Fibroblast of the conjunctiva (primary cell): ENCODE measurements at places on chromosomes 7 and 10.

DNA sequence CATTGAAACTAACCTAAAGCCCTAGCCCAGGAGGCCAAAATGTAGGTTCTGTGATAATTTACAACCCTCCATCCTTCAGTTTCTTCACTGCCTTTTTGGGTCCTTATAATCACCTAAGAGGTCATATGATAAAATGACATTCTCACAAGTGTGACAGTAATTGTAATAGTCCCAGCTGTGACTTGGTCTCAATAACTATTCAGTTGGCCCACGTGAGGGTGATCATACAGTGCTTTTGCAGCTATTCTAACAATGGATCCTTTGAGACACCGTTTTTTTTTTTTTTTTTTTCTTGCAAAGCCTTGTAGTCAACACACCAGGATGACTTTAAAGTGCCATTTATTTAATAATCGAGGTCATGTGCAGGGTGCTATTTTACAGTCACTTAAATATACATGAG lies 760.0 kb downstream of the PHTF2 start:
- no peak for DNase-seq

GRCh38 chr7:29113384-29114102 lies 32.8 kb downstream of the CPVL start:
- no peak for DNase-seq

DNA sequence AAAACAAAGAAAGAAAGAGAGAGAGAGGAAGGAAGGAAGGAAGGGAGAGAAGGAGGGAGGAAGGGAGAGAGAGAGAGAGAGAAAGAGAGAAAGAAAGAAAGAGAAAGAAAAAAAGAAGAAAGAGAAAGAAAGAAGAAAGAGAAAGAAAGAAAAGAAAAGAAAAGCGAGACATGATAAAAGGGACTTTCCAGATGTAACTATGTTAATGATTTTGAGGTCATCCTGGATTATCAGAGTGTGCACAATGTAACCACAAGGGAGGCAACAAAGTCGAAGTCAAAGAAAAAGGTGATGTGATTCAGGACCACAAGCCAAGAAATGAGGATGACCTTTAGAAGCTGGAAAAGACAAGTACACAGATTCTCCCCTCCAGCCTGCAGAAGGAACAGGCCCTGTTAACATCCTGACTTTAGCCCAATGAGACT lies 48.9 kb upstream of the PAX2 start:
- no peak for DNase-seq

- DNase-seq: no peak
Observed at GRCh38 chr7:33701189-33701740, 204.1 kb upstream of the BMPER start.

DNA sequence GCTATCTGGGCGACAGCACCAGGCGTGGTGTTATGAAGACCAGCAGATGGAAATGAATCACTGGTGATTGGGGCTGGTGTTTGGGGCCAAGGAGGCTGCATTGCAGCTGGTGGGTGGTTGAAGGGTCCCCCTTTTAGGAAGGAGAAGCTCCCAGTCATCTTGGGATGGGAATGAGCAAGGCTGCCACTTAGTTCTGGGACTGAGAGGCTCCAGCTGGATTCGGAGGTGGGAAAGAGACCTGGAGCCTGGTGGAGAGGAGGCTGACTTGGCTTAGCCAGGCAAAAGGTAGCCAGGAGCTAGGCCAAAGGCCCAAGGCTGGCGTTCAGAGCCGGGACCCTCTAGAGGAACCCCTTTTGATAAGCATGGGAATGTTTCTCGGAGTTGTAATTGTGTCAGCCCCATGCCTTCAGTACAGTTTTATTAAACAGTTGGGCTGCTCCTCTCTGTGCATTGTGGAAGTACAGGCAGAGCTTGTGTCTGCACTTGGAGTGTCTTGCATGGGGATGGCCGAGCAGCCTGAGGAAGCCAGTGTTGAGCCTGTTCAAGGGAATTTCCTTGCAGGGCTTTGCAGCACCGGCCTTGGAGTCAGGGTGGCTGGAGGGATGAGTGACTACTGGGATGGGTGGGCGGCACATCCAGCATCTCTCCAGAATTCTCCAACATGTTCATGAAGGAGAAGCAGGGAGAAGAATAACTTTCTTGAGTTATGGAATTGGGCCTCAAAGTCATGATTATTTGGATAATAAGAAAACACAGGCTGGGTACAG lies 234.9 kb downstream of the BAMBI start:
- no peak for DNase-seq

DNA sequence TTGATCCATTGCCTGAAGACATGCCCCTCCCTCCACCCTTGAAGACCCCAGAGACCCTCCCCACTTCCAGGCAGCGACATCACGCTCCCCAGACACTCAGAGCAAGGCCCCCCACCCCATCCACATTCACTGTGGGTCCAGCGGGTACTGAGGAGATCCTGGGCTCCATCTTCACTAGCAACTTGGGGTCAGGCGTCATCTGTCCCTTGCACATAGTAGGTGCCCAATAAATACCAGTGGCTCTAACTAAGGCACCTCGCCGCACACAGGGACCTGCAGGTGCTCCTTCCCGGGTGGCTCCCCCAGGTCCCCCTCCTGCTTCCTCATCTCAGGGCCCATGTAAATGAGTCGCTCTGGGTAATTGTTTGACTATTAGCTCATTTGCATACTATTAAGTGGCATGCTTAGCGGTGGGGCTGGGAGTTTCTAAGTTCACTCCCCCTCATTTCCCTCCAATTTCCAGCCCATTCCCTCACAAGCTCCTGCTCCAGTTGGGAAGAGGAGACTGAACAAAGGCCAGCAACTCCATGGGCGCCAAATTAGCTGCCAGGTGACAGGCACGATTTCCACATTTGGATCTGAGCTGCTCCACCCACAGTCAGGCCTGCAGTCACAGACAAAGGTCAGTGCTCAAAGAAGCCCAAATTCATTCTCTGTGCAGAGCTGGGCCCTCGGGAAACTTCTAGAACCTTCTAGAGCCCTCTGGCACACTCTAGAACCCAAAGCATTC lies 29.7 kb downstream of the EBF3 start:
- DNase-seq: no peak

DNA sequence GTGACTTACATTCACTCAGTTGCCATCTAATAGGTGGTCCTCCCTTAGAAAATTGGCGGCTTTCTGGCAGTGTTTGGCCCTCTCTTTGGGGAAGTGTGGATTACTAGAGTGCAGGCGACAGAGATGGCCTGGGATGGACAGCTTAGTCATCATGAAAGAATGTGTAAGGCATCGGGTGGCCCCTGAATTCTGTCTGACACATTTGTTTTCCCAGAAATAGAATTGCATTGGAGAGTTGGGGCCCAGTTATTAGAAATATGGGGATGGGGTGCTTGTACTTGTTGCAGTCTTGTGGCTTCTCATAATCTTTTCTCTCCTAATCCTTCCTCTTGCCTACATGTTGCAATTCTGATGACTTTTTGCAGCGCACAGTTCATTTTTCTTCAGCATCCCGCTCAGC lies 13.8 kb downstream of the TCF7L2 start:
- no peak for DNase-seq

- DNase-seq: no peak
Observed at GRCh38 chr7:8125680-8126444, 136.1 kb downstream of the ICA1 start.

DNA sequence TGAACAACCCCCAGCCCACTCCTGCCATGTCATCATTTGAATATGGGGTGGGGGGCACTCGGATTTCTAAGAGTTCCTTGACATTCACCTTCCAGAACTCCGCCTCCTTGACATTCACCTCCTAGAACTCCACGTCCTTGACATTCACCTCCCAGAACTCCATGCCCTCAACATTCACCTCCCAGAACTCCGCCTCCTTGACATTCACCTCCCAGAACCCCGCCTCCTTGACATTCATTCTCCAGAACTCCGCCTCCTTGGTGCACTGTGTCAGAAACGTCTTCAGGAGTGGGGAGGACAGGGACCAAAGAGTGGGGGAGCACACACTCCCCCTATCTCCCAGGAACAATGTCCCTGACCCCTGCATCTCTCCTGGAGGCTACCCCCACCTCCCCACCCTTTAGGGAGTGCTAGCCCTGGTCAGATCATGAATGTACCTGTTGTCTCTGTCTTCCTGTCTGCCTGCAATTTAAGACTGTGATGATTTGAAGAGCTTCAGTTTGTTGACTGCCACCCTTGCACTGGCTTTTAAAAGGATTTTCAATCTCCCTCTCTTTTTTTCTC lies 110.1 kb downstream of the NPTX2 start:
- no peak for DNase-seq

GRCh38 chr10:74738052-74738451 lies 88.3 kb upstream of the KAT6B start:
- DNase-seq: no peak

GRCh38 chr10:71234970-71235685 lies 22.8 kb downstream of the UNC5B start:
- DNase-seq: no peak

GRCh38 chr10:77970869-77971803 lies 44.6 kb upstream of the DLG5 start:
- peak; percentile 80 for DNase-seq

DNA sequence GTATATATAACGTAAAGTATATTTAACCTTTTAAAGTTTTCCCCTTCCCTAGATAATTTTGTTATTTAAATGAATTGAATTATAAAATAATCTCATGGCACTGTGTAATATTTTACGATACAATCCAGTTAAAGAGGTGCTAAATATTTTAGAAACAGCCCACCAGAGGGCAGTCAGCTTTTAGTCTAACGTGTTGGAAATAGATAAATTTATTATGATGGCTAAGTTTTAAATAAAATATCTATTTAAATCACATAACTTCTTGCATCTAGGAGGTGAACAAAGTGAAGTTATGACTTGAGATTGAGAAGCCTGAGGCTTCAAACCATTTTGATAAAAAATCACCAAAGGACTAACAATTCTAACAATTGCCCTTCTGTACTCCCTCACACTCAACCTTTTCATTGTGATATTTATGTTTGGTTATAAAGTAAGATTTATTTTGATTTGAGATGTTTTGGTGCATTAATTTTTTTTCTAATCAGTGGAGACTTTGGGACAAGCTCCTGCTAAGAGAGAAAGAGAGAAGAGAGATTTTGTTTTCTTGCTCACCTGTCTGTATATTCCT lies 171.5 kb upstream of the SP4 start:
- peak; percentile 18 for DNase-seq

- DNase-seq: no peak
Observed at GRCh38 chr7:88759230-88760135, at the start of gene ZNF804B. Gene ZNF804B (plus strand): TSS chr7:88759700. CDS start chr7:88759977, 277 bp downstream.

- DNase-seq: no peak
Observed at GRCh38 chr7:27826357-27826756, 86.4 kb downstream of the TAX1BP1 start.

DNA sequence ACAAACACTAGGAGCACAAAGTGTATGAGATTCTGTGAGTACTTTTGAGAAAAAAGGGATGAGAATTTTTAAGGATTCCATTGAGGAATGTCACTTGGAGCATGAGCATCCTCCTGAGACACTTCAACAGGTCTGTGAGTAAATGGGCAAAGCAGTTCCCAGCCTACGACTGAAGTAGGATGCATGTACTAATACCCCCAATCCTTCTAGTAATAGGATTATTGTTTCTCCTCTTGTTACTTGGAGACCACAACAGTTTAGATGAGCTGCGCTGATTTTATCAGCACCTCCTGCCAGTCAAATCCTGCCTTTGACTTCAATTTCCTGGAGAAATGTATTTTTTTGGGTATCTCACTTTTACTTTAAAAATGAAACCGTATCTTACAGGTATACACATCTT lies 820 bp downstream of the BBS9 start:
- DNase-seq: no peak

DNA sequence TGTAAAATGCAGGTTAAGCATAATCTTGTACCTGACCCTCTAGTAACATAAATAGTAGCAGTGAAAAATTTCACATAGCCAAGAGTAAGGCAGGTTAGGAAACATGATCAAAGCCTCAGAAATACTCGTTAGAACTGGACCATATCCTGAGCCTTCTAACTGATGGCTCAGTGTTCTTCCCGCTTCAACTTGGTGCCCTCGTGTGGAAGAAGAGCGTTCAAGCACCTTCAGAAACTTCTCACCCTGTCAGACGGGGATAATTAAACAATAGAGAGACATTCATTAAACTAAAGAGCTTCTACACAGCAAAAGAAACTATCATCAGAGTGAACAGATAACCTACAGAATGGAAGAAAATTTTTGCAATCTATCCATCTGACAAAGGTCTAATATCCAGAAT lies 124.5 kb downstream of the MYOF start:
- DNase-seq: no peak

DNA sequence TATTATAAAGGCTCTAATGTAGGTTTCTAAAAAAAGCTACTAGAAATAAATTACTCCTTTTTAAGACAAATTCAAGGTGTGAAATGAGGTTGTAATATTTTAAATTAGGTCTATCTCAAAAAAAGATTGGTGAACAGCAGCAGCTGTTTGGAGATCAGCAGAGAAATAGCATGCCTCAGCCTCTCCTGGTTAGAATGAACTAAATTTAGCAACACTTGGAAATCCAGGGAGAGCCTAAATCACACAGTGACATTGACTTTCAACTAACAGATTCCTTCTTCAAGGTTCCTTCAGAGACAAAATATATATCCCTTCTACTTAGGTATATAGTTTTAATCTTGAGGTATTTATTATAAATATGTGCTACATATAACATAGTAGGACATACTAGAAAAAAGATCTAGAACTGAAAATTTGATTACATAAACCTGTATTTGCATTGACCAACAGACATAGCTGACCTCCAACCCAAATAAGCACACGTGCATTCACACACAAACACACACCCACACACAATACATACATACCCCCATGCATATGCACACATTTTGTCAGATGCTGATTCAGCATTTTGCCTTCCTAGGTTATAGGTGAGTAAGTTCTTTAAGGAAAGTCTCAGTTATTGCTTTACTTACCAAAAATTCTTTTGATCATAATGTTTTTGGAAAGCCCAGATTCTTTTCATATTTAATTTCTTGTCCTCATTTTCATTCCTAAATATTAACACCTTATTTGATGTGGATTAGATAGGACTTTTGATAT lies 47.3 kb downstream of the DGKB start:
- no peak for DNase-seq

- DNase-seq: no peak
Observed at GRCh38 chr10:74088722-74089121, 61.9 kb downstream of the AP3M1 start.

GRCh38 chr10:24869354-24870015 lies 82.9 kb downstream of the PRTFDC1 start:
- no peak for DNase-seq

DNA sequence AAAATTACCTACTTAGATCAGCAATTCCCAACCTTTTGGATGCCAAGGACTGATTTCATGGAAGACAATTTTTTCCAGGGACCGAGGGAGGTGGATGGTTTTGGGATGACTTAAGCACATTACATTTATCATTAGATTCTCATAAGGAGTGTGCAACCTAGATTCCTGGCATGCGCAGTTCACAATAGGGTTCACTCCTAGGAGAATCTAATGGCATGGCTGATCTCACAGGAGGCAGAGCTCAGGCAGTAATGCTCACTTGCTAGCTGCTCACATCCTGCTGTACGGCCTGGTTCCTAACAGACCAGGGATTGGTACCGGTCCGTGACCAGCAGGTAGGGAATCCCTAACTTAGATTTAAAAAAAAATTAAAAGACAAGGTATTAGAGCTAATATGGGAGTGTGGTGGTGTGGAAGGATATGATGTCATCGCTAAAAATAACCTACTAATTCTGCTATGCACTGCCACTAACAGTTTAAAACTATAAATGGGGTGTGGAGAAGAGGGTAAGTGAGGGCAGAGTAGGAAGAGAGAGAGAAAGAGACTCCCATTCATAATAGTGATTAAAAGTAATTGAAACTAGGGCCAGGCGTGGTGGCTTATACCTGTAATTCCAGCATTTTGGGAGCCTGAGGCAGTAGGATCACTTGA lies 282.7 kb downstream of the BAMBI start:
- no peak for DNase-seq
